Skin of body (tissue), 3 donors: ENCODE measurements at places on chromosomes 7 and 10. TPM values are rescaled to one million over a fixed set of nuclear protein-coding genes. Genes with fewer than 3 reads are reported as not detected.

The LRRC4 gene
- 1.2 TPM for total RNA-seq

The TRIM8 gene
- total RNA-seq = 49.2 TPM

The KLLN gene
- total RNA-seq = 0.59 TPM

The CFAP58 gene
- 0.39 TPM for total RNA-seq

The AVL9 gene
- 21.7 TPM for total RNA-seq

The ADGRA1 gene
- 0.10 TPM for total RNA-seq

The HKDC1 gene
- total RNA-seq = 0.10 TPM

The SLC13A1 gene
- total RNA-seq = not detected

The SLC16A9 gene
- total RNA-seq = 6.5 TPM

The IQUB gene
- 0.49 TPM for total RNA-seq

The DKK1 gene
- 5.0 TPM for total RNA-seq
